ENCODE measurements at places on chromosomes 4 and X.

DNA sequence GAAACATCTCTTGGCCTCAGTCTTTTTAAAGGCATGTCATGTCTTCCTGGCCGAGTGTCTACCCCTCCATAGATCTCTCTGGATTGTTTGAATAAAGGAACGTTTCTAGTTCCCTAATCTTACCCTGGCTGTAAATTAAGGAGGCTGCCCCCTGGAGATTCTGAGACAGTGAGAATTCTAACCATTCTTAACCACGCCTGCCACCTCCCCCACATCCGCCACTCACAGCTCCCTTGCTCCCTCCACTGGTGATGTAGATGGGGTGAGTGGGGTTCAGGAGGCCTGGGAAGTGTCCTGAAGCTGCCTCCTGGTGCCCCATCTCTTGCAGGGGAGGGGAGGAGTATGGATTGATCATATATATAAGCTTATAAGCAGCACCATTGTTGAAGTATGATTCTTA lies 48.0 kb upstream of the TRIM2 start:
- DNase-seq: no peak

- no peak for DNase-seq
Measured at GRCh38 chr4:78386679-78387078, 164.9 kb upstream of the ANXA3 start.

DNA sequence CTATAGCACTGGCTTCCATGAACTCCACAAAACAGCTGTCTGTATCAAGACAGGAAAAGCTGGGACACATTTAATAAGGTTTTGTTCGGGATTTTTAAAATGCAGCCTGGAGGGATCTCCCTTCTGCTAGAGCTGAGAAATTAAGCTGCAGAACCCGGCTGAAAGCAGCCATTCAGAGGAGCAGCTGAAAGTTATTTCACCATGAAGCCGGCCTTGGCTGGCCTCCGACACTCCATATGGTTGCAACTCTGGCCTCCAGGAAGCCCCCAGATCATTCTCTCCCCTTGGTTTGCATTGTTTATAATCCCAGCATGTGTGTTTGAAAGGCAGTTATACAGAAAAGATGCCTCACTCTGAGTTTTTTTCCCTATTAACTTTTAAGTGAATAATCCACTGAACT lies 239.4 kb downstream of the SPATA18 start:
- DNase-seq: no peak

- DNase-seq: no peak
Measured at GRCh38 chr4:161604516-161605300, 559.1 kb downstream of the FSTL5 start.

DNA sequence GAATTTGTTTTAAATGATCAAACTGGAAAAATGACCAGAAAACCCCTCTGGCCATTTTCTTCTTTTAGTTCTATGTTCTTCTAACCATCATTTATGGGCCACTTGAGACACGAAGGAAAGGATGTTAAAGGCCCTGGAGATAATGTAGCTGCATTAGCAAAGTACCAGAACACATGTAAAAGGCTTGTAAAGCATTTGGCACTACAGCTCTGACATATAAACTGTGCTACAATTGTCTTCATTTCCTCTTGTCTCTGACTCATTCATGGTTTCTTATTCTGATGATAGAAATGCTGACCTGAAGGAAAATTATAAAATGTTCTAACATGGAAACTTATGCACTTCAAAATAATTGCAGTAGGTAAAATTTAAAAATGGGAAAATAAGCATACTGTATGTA lies 388.7 kb downstream of the FAT4 start:
- no peak for DNase-seq

GRCh38 chr4:61992351-61992750 lies 792.2 kb downstream of the ADGRL3 start:
- DNase-seq: no peak

DNA sequence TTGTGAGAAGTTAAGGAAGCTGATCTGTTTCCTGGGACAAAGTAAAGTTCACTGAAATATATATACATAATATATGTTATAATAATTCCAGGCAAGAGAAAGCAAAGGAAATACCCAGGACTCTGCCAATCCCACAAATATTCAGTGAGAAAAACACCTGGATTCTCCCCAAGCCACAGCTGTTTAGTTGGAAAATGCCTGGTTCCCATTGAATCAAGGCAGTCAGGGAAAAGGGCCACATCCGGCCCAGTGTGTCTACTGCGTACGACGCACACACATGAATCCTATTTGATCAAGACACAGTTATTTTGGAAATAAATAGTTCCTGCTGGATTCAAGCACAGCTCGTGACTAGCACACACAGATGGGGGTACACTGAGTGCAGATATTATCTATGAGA lies 6.3 kb upstream of the DCHS2 start:
- DNase-seq: no peak

GRCh38 chr4:120568731-120569130 lies 353.8 kb downstream of the PRDM5 start:
- no peak for DNase-seq

DNA sequence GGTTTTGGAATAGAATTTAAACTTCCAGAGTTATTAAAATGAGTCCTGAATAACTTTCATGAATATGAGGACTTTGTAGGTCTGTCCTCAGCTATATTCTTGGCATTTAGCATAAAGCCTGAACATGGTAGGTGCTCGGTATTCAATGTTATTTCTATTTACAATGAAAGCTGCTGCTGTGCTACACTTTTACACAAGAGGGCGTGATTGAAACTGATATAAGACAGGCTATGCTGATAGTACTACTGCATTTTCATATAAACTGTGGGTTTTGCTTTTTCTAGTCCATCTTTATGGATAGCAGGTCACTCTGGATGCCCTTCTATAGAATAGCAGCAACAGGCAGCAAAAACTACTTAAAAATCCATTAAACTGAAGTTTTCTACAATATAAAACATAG lies 12.3 kb upstream of the GNPDA2 start:
- no peak for DNase-seq

GRCh38 chr4:25919676-25920075 lies 5.7 kb downstream of the SMIM20 start:
- no peak for DNase-seq

- no peak for DNase-seq
Measured at GRCh38 chr4:128527351-128527750, 239.7 kb upstream of the PGRMC2 start.

- no peak for DNase-seq
Measured at GRCh38 chr4:52010986-52011385, 9.2 kb downstream of the LRRC66 start.

- no peak for DNase-seq
Measured at GRCh38 chr4:186946136-186946535, 222.5 kb upstream of the FAT1 start.

DNA sequence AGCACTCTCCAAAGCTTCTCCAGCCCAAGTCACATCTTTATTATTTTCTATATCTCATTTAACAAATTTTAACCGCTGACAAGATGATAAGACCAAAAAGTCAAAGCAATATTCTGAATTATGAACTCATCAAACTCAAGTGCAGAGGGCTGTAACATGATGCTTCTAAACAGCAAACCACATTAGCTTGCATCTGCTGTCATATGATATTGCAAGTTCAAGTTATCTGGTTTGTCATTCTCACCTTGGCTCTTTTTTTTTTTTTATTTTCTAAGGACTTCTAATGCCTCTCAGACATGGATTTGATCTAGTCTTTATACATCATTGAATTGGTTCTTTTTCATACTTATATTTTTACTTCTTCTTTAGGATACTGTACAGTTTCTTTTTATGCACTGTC lies 93.4 kb downstream of the SLC10A7 start:
- DNase-seq: no peak

DNA sequence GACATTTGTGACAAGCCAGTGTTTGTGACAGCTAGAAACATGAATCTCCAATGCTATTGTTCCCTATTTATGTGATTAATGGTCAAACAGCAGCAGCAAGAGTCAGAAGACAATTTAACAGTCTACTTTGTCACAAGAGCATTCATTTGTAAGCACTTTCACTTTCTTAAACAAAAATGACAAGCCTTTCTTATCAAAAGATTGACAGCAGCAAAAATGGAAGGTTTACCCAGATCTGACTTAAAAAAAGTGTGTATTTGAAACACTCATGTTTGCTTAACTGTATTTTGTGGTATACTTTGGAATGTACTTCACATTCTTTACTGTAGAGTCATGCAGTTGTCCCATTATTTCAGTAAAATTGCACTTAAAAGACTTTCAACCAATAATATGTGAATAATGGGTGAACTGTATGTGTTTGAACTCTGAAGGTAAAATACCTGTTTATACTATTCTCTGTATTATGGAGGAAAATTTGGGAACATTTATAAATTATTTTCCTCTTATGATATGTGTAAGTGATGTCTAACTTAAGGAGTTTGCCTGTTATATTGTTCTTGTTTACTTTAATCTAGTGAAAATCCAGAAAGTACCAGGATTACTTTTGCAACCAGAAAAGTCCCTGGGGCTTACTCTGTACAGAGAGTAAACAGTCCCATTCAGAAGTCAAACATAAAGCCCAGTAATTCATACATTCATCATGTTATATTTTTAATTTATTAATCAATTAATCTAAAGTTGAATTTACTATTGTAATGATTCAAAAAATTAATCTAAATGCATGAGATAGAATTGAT lies 314.9 kb upstream of the TRAM1L1 start:
- DNase-seq: no peak

DNA sequence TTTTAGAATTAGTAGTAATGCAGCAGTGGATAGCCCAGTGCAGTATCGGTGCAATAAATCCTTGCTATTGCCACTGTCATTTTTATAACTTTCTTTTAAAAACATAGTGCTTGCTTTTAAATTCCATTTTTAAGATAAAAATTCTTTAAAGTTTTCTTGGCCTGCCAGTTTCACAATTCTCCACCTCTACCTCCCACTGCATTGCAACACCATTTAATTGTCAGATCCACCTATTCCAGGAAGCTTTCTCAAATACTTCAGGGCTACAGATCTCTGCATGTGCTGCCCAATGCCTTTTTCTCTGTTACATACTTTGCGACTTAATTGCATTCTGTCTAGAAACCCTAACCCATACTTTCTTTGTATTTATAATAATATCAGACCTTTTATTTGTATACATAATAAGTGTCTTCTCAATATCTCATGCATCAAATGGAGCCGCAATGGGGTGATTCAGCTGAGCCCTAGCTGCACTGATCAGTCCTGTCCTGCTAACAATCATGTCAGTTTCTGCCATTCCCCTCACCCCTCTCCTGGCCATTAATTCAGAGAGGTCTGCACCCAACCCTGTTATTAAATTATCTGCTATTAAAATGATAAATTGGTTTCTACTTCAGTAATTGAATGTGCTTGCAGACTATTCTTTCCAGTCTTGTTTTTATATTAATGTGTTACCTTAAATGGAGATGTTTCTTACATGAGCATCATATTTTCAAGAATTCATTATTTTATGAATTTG lies 193.1 kb downstream of the SLIT2 start:
- no peak for DNase-seq

DNA sequence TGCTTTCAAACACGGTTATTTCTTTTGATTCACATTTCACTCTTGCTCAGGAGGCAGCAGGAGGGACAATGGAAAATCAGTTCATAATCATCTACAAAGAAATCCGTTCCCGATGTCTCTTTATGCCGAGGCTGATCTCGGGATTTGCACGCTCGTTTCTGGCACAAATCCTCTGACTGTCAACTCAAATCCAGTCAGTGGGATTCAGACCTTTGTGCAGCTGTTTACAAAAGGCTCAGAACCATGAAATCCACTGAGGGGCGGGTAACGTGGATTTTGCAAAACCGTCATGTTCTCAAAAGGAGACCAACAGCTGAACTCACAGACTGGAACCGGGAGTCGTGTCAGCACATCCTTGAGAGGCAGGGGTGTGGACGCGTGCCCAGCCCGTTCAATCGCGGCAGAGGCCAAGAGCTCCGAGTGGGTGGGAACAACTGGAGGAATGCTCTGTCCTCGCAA lies 46.4 kb downstream of the ACOX3 start:
- DNase-seq: no peak

GRCh38 chrX:132199941-132200340 lies 19.3 kb downstream of the RAP2C start:
- no peak for DNase-seq

DNA sequence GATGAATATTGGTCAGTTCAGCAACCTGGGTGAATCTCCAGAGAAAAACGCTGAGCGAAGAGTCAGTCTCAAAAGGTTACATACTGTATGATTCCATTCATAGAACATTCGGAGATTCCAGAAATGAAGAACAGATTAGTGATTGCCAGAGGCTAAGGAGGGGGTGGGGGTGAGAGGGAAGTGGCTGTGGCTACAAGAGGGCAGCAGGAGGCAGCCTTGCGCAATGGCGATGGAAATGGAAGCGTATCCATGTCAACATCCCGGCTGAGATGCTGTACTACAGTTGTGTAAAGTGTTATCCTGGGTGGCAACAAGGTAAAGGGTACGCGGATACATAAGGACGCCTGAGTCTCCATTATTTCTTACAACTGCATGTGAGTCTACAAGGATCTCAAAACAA lies 18.0 kb downstream of the LYAR start:
- DNase-seq: no peak

GRCh38 chr4:36256398-36256891 lies 12.1 kb upstream of the ARAP2 start:
- DNase-seq: no peak

DNA sequence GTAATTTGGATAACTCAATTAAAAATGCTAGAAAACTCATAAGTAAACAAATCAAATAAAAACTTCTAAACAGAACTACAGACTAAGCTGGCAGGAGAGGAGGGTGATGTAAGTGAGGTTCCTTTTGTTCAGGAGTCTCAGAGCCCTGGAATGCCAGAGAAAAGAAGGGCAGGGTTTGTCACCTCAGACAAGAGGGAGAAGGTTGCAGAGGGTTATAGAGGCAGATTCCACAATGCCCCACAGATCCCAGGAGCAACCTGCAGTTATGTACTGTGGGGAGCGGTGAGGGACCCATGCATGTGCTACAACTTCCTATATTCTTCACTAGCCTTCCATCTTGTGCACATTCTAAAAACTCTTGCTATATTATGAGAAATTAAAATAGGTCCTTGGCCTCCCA lies 129.7 kb downstream of the CFAP299 start:
- no peak for DNase-seq

DNA sequence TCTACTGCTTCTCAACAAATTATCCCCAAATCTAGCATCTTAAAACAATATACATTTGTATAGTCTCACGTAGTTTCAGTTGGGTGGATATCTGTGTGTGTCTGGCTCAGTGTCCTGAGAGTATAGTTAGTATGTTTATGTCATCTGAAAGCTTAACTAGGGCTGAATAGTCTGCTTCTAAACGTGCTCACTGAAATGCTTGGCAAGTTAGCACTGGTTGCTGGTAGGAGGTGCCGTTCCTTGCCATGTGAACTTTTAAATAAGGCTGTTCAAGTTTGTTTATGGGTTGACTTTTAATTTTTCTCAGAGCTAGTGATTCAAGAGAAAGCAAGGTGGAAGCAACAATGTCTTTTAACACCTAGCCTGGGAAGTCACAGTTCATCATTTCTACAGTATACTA lies 1673.6 kb downstream of the PCDH7 start:
- no peak for DNase-seq

DNA sequence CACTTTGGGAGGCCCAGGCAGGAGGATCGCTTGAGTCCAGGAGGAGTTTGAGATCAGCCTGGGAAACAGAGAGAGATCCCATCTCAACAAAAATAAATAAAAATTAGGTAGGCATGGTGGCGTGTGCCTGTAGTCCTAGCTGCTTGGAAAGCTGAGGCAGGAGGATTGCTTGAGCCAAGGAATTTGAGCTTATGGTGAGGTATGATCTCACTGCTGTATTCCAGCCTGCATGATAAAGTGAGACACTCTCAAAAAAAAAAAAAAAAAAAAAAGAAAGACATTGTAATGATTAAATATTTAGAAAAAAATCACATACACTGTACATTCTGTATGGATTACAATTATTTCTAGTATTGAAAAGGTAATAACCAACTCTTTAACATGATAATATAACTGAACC lies 87.1 kb downstream of the SLIT2 start:
- no peak for DNase-seq
